Esophagus squamous epithelium (tissue), 5 donors: ENCODE measurements at places on chromosomes 6 and 20. TPM values are rescaled to one million over a fixed set of nuclear protein-coding genes. Genes with fewer than 3 reads are reported as not detected.

MLIP gene
- 0.64 TPM for total RNA-seq

PRICKLE4 gene
- 11.4 TPM for total RNA-seq

ID1 gene
- 839 TPM for total RNA-seq

GRCh38 chr20:31845300-31845863 lies at the start of gene FOXS1:
FOXS1 (minus strand) TSS chr20:31845604; CDS start chr20:31845542, 62 bp downstream.
- H3K4me3 ChIP-seq: no peak within 1 kb of the TSS
- no peak for DNase-seq
- no peaks in the 10 kb centered on the region for H3K36me3 ChIP-seq
- peak within 1 kb of the TSS; percentile 61 for H3K27ac ChIP-seq

GRCh38 chr6:149468179-149468578 lies 16.6 kb downstream of the ZC3H12D start:
- no peaks in the 10 kb centered on the region for H3K27me3 ChIP-seq
- peaks cover 8% of the 10 kb centered on the region for H3K4me1 ChIP-seq
- no peak overlapping the region for H3K4me3 ChIP-seq

DNA sequence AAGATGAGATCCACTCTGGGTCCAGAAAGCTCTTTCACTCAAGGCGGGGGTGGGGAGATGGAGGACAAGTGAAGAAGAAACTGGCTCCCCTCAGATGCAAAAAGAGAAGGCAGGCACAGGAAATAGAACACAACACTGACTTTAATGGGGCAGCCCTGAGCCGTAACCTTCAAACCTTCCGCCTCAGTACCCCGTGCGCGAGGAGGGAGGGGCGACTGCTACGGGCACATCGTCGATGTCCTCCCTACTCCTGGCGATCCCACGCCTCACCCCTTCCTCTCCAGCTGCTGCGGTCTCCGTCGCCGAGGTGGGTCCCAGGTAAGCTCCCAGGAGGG lies 3.9 kb downstream of the SPEF1 start:
- no peaks in the 10 kb centered on the region for H3K36me3 ChIP-seq
- no peak for DNase-seq
- peaks cover 40% of the 10 kb centered on the region for H3K4me1 ChIP-seq
- no peaks in the 10 kb centered on the region for H3K27me3 ChIP-seq

DNA sequence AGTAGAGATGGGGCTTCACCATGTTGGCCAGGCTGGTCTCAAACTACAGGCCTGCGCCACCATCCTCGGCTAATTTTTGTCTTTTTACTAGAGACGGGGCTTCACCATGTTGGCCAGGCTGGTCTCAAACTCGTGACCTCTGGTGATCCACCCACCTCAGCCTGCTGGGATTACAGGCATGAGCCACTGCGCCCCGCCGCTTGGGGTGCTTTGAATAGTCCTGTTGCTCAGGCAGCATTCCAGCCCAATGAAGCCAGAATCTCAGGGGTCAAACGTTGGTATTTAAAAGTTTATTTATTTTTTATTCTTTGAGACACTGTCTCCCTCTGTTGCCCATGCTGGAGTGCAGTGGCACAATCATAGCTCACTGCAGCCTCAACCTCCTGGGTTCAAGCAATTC lies 11.3 kb downstream of the MOCS3 start:
- peaks cover 5% of the 10 kb centered on the region for H3K27me3 ChIP-seq
- H3K36me3 ChIP-seq: no peaks in the 10 kb centered on the region
- no peak overlapping the region for H3K27ac ChIP-seq
- no peak for DNase-seq

DNA sequence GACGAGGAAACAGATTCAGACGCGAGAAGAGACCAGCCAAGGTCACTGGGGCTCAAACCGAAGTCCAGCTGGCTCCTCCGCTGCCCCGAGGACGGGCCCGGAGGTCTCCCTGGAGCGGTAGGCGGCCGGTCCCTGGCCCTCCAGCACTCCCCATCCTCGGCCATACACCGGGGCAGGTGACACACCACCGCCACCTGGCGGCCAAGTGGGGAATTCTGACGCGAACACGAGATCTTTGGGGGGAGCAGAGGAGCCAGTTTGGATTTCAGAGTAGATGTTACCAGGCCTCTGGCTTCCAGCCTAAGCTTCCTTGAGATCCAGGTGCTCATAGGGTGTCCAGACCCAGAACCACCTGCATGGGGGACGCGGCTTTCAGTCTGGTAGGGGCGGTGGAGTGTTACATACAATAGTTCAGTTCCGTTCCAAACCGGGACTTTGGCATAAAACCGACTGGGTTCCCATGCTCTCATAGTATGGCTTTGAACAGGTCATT lies 16.1 kb downstream of the BPIFB1 start:
- no peak overlapping the region for H3K4me3 ChIP-seq
- DNase-seq: no peak
- no peaks in the 10 kb centered on the region for H3K36me3 ChIP-seq
- no peaks in the 10 kb centered on the region for H3K4me1 ChIP-seq
- H3K27me3 ChIP-seq: no peaks in the 10 kb centered on the region
- no peak overlapping the region for H3K27ac ChIP-seq

- no peak overlapping the region for H3K4me3 ChIP-seq
- no peaks in the 10 kb centered on the region for H3K4me1 ChIP-seq
- no peak overlapping the region for H3K27ac ChIP-seq
- no peaks in the 10 kb centered on the region for H3K36me3 ChIP-seq
- no peaks in the 10 kb centered on the region for H3K27me3 ChIP-seq
- no peak for DNase-seq
Observed at GRCh38 chr6:115634887-115635286, 425.8 kb downstream of the FRK start.

DNA sequence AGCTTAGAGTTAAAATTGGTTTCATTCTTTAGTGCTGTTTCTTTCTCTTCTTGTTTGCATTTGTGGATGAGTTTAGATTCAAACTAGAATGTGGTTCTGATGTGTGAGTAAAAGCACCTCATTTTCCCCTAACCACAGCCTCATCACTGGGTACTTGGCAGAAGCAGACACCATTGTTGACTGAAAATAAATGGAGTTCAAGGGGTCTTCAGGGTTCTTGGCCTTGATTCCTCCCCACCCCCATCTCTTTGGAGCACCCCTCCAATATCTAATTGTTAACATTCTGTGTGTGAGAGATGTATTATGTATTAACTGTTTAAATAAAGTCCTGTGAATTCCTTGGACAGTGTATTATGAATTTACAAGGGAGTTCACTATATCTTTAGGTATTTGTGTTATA lies 59.6 kb downstream of the JARID2 start:
- no peak overlapping the region for H3K27ac ChIP-seq
- DNase-seq: no peak
- H3K4me3 ChIP-seq: no peak overlapping the region
- H3K27me3 ChIP-seq: no peaks in the 10 kb centered on the region
- H3K36me3 ChIP-seq: no peaks in the 10 kb centered on the region

DNA sequence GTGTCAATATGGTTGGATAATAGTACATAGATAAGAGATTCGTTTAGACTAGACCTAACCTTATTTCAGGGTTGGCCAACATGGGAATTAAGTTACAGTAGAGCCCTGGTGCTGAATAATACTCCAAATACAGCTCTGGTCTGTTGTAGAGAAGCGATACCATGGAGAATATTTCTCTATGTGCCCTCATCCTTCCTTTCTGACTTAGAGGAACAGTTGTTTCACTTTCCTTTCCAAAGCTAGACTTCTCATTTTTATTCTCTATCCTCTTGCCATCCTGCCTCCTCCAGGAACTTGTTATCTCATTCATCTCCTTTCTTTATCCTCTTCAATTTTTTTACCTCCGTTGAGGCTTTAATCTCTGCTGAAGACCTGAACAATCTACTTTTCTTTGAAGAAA lies 68.9 kb downstream of the EDN1 start:
- no peaks in the 10 kb centered on the region for H3K27me3 ChIP-seq
- H3K27ac ChIP-seq: no peak overlapping the region
- no peak for DNase-seq
- H3K4me3 ChIP-seq: no peak overlapping the region
- peaks cover 5% of the 10 kb centered on the region for H3K4me1 ChIP-seq
